ENCODE measurements at places on chromosomes 2 and 18.

DNA sequence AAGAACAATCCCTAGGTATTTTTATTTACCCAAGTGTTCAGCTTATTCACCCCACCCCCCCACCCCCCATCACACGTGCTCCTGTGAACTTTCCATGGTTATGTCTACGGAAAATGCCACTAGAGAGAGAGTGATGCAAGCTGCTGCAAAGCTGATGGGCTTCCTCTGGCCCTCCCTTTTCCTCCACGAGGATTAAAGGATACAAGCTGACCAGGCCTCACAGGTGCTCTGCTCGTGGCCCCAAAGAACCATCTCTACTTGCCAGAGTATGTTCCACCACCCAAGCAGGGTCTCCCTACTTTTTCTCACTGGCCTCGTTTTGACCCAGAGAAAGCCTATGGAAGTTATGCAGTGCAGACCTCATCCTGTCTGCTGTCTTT lies 342.6 kb downstream of the CELF4 start:
- no peaks in the 10 kb centered on the region for H3K4me1 ChIP-seq
- DNase-seq, result no peak
- H3K4me3 ChIP-seq, result no peak overlapping the region
- no peaks in the 10 kb centered on the region for H3K27me3 ChIP-seq
- no peaks in the 10 kb centered on the region for H3K36me3 ChIP-seq

DNA sequence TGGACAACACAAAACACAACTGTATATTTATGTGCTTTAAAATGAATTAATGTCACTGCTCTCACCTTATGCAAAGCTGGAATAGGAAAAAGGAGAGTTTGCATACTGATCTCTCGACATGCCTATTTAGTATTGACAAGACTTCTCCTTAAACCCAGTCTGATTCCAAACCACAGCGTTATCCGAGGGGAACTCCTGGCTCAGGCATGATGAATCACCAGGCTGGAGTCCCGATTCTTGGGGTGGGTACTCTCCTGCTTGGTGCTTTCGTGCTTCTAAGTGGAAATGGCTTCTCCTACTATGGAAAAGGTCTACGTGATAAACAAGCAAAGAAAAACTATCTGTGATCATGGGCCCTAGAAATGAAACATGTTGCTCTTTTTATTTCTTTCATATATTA lies 88.9 kb upstream of the SLC35G4 start:
- H3K27me3 ChIP-seq, result no peaks in the 10 kb centered on the region
- DNase-seq, result no peak
- no peak overlapping the region for H3K27ac ChIP-seq
- H3K36me3 ChIP-seq, result no peaks in the 10 kb centered on the region
- no peak overlapping the region for H3K4me3 ChIP-seq
- H3K4me1 ChIP-seq, result no peaks in the 10 kb centered on the region

DNA sequence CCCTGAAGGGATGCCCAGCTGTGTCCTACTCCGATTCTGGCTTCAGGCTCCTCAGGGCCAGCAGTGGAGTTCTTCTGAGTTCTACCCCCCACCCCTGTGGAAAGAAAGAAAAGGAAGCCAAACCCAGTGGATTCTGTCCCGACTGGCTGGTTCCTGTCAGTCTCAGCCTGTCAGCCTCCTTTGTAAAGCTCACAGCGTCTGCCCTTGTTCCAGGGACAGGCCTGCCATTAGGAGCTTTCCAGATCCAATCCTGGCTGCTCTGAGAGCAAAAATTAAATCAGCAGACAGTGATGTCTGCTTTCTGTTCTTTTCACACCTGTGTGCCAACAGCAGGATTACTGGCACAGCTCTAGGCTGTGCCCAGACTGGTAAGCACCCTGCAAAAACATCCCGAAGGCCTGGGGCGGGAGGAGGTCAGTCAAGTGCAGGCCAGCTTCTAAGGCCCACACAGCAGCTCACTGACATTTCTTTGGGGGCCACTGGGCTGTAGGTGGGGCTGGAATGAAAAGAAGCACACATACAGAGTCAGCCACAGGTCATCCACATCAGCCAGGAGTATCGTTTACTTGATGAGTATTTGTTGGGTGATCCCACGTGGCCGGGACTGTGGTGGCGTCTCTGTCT lies 69.1 kb downstream of the EHD3 start:
- no peak overlapping the region for H3K4me3 ChIP-seq
- DNase-seq, result no peak
- no peak overlapping the region for H3K27ac ChIP-seq
- H3K4me1 ChIP-seq, result peaks cover 3% of the 10 kb centered on the region

GRCh38 chr2:210399440-210400041 lies 77.0 kb downstream of the LANCL1 start:
- H3K27ac ChIP-seq, result no peak overlapping the region
